Neural progenitor cell (in vitro differentiated cells): ENCODE measurements at places on chromosomes 12 and 14.

- no peak overlapping the region for H3K4me3 ChIP-seq
- DNase-seq = peak; percentile 66
- H3K27ac ChIP-seq = no peak overlapping the region
- H3K4me1 ChIP-seq = no peaks in the 10 kb centered on the region
- H3K27me3 ChIP-seq = no peaks in the 10 kb centered on the region
Observed at GRCh38 chr12:25130741-25131188, 64.2 kb downstream of the DNAI7 start.

DNA sequence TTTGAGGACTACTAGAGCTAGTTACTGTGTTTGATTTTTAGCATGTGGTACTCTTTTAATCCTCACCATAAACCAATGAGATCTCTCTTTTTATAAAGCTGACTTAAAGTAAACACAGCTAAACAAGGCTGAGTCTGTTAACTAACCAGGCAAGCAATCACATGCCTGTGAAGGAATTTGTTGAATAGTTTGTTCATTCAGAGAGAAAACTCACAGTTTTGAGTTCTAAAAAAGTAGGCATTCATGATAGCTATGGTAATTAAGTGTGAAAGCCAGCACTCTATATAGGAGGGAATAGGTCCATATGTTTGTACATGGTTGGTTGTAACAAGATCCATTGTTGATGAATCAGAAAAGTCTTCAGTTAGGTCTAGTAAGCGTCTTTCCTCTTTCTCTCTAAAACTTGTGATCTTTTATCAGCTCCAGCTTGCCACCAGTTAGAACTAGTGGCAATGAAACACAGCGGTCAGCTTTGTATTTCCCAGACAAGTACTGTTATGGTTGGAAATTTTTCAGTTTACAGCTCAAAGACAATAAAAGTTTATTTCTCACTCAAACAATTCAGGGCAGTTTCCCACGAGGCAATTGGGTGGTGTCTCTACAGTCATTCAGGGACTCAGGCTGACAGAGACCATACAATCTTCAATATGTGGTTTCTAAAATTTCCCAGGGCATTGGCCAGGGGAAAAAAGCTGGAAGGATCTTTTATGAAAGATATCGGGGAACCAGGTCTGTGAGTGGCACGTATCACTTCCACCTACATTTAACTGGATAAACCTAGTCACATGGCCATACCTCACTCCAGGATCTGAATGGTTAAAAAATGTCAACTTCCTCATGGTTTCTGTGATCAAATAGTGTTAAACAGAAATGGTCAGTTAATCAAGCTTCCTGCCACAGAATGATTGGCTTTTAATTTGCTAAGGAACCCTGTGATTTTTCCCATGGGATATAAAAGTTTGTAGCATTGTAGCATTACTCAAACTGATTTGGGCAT lies 203.1 kb downstream of the KIF21A start:
- no peak overlapping the region for H3K4me3 ChIP-seq
- peak; percentile 2 for DNase-seq
- H3K36me3 ChIP-seq = no peaks in the 10 kb centered on the region
- H3K27me3 ChIP-seq = no peaks in the 10 kb centered on the region
- H3K27ac ChIP-seq = no peak overlapping the region

DNA sequence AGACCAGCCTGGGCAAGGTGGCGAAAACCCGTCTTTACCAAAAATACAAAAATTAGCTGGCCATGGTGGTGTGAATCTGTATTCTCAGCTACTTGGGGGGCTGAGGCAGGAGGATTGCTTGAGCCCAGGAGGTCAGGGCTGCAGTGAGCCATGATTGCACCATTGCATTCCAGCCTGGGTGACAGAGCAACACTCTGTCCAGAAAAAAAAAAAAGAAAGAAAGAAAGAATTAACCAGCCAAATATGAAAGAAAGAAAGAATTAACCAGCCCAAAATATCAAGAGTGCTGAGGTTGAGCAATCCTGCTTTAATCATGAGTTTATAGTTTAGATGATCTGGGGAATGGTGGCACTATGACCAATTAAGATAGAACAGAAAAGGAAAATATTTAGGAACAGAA lies 3.5 kb upstream of the ACTN1 start:
- H3K36me3 ChIP-seq = no peaks in the 10 kb centered on the region
- H3K27me3 ChIP-seq = no peaks in the 10 kb centered on the region
- no peak overlapping the region for H3K4me3 ChIP-seq

DNA sequence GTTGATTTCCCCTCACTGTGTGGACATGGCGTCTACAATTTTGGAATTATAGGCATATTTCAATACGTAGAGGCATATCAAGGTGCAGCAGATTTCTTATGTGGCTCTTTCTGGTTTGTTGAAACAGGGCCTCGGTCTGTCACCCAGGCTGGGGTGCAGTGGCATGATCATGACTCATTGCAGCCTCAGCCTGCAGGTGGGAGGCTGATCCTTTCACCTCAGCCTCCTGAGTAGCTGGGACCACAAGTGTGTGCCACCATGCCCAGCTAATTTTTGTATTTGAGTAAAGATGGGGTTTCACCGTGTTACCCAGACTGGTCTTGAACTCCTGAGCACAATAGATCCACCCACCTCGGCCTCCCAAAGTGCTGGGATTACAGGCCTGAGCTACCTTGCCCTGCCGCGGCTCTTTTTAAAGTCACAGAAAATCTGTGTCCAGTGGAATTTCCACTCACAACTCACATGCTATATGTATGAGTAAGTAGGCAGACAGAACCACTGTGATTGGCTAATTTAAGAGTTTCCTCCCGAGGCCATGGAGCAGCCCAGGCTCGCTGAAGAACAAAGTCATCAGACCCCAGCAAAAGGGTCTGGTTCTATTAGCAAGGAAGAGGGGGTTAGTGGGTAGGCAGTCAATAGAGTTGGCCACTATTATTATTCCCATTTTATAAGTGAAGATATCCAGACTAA lies 9.1 kb downstream of the GNG2 start:
- no peak overlapping the region for H3K27ac ChIP-seq
- H3K4me3 ChIP-seq = no peak overlapping the region
- no peak for DNase-seq

DNA sequence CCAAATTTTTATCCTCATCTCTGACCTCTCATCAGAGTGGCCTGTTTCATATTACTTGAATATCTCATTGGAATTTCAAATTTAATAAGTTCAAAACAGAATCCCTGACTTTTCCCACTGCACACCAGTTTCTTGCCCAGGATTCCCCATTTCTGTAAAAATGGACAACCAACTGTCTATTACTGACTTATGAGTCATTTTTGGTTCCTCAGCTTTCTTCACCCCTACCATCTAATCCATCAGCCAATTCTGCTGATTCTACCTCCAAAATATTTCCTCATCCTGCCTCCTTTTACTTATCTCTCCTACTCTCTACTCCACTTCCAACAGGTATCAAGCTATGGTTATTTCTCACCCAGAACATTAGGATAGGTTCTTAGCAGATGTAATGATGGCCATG lies 44.2 kb downstream of the TMX1 start:
- DNase-seq = no peak
- no peaks in the 10 kb centered on the region for H3K27me3 ChIP-seq
- H3K27ac ChIP-seq = no peak overlapping the region
- H3K4me1 ChIP-seq = no peaks in the 10 kb centered on the region

DNA sequence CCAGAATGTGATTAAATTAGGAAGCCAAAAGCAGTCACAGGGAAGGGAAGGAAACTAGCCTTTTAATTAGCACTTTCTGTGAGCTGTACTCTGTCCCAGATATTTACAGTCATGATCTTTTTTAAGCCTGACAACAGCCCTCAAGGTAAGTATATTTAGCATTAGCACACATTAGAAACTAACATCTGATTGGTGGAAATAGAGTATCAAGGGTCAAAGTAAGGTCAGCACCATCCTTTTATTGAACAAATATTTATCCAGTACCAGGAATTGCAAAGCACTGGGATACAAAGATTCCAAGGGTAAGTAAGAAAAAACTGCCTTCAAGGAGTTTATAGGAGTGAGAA lies 28.2 kb downstream of the RPGRIP1 start:
- no peaks in the 10 kb centered on the region for H3K27me3 ChIP-seq
- H3K27ac ChIP-seq = no peak overlapping the region
- no peak for DNase-seq
- peaks cover 19% of the 10 kb centered on the region for H3K4me1 ChIP-seq

- H3K4me3 ChIP-seq = no peak overlapping the region
- peaks cover 29% of the 10 kb centered on the region for H3K4me1 ChIP-seq
- no peaks in the 10 kb centered on the region for H3K36me3 ChIP-seq
- peaks cover 52% of the 10 kb centered on the region for H3K27me3 ChIP-seq
- H3K27ac ChIP-seq = no peak overlapping the region
Observed at GRCh38 chr12:54561164-54561563, 11.8 kb downstream of the PDE1B start.

DNA sequence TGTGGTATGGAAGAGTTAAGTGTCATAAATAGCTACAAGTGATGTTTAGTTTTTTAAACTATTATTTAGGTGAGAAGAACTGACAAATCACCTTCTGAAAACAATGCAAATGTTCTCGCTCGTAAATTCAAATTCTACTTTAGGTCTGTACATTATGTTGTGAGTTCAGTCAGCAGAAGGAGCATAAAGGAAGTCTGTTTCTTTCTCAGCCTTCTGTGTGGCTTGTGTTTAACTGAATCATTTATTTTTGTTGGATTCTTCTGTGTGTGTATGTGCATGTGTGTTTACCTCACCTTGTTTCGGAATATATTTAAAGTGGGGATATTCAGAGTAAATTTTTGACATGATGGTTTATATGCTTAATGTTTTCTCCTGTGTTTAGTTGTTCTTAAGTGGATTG lies 285.9 kb downstream of the TMTC2 start:
- DNase-seq = no peak
- H3K4me1 ChIP-seq = peaks cover 3% of the 10 kb centered on the region
- no peak overlapping the region for H3K4me3 ChIP-seq
- H3K27me3 ChIP-seq = no peaks in the 10 kb centered on the region
- no peak overlapping the region for H3K27ac ChIP-seq
- peaks cover 3% of the 10 kb centered on the region for H3K36me3 ChIP-seq

- peak overlapping the region; percentile 56 for H3K4me3 ChIP-seq
- no peaks in the 10 kb centered on the region for H3K4me1 ChIP-seq
- H3K27ac ChIP-seq = no peak overlapping the region
Observed at GRCh38 chr12:188910-189621, 24.9 kb downstream of the SLC6A12 start.
